ENCODE measurements at places on chromosomes 7 and 10.

GRCh38 chr10:73584737-73585136 is 6.4 kb downstream of the USP54 start:
- DNase-seq: no peak

DNA sequence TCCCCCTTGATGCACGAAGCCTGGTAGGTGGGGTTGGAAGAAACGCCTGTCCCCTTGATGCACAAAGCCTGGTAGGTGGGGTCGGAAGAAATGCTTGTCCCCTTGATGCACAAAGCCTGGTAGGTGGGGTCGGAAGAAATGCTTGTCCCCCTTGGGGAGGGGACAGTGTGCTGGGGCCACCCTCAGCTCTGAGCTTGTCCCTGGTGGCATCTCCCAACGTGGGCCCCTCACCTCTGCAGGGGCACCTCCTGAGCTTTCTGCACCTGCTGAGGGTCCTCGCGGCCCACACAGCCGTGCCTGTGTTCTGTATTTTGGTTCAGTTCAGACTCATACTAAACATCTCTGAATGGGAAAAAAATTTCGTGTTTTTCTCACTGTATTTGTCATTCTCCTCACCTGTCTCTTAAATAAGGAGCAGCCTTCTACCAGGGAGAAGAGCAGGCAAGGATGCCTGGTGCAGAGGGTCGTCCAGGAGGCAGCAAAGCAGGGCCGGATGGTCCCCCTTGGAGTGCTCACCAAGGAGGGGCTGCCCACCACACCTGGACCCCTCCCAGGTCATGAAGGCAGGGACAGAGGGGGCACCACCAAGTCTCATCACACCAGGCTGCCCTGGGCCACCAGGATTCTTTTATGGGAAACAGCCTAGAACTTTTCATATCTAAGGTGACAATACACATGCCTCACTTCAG is 24.7 kb downstream of the VIPR2 start:
- DNase-seq: no peak

DNA sequence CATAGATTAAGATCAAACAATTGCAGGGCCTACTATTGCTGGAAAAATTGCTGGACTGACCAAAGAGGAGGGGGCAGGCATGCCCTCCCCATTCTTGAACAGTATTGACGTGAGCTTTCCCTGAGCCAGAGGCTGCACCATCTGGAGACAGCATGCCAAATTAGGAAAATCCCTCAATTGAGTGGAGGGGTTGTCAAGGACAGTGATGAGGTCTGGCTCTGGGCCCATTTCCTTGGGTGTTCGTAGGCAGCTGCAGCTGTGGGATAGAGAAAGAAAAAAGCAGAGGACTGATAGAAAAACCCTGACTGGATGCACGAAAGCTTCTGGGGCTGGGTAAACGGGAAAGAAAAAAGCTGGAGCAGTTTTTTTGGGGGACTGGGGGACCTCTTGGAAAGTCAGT is 22.8 kb upstream of the ORC5 start:
- DNase-seq: no peak

- no peak for DNase-seq
These were observed 205.2 kb upstream of the PPP2R2D start for GRCh38 chr10:131695496-131696165.

DNA sequence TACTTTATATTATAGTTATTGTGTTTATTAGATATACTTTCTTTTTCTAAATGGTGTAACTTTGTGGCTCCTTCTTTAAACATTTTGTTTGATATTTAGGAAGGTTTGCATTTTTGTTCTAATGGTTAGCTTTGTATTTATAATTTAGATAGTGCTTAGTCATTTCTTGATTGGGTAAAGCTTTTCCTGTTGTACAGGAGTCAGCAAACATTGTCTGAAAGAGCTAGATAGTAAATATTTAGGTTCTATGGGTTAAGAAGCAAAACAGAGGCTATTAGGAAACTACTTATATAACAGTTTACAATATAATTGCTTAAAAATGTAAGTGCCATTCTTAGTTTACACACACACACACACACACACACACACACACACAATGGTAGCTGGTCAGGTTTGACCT is 70.6 kb upstream of the CCDC6 start:
- DNase-seq: no peak

GRCh38 chr7:133535308-133535707 is 282.4 kb downstream of the EXOC4 start:
- DNase-seq: no peak

- DNase-seq: no peak
These were observed 38.0 kb downstream of the ADD3 start for GRCh38 chr10:110045772-110046171.

- no peak for DNase-seq
These were observed 50.0 kb upstream of the EMX2 start for GRCh38 chr10:117492504-117492903.

DNA sequence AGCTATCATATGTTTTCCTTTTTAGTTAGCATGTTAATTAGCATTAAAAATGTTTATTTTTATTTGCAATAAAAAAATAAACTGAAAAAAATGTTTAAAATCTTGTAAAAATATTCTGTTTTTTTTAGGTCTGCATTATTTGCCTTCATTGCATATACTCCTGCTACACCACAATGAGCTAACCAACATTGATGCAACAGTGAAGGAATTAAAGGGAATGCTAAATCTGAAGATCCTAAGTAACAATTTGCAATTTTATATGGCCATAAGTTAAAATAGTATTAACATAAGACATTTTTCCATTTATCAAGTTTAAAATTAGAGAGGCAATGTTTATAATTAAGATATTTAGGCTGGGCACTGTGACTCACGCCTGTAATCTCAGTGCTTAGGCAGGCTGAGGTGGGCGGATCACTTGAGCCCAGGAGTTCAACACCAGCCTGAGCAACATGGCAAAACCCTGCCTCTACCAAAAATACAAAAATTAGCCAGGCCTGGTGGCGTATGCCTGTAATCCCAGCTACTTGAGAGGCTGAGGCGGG is 32.2 kb downstream of the LRRC72 start:
- DNase-seq: no peak

GRCh38 chr7:35487841-35488240 is 207.1 kb downstream of the HERPUD2 start:
- no peak for DNase-seq

- DNase-seq: no peak
These were observed 1.8 kb downstream of the PARP12 start for GRCh38 chr7:140060788-140061606.

- no peak for DNase-seq
These were observed 12.6 kb upstream of the TBRG4 start for GRCh38 chr7:45123913-45124710.

DNA sequence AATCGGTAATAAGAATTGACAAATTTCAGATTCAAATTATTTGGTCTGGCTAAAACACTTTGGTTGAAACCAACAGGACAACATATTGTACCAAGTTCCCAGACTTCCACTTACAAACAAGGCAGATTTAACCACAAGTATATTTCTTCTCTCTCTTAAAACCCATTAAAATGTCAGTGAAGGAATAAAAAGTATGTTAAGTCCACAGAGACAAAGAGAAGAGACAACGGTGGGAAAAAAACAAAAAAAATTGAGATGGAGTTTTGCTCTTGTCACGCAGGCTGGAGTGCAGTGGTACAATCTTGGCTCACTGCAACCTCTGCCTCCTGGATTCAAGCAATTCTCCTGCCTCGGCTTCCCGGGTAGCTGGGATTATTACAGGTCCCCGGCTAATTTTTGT is 16.3 kb downstream of the TM9SF3 start:
- DNase-seq: no peak

DNA sequence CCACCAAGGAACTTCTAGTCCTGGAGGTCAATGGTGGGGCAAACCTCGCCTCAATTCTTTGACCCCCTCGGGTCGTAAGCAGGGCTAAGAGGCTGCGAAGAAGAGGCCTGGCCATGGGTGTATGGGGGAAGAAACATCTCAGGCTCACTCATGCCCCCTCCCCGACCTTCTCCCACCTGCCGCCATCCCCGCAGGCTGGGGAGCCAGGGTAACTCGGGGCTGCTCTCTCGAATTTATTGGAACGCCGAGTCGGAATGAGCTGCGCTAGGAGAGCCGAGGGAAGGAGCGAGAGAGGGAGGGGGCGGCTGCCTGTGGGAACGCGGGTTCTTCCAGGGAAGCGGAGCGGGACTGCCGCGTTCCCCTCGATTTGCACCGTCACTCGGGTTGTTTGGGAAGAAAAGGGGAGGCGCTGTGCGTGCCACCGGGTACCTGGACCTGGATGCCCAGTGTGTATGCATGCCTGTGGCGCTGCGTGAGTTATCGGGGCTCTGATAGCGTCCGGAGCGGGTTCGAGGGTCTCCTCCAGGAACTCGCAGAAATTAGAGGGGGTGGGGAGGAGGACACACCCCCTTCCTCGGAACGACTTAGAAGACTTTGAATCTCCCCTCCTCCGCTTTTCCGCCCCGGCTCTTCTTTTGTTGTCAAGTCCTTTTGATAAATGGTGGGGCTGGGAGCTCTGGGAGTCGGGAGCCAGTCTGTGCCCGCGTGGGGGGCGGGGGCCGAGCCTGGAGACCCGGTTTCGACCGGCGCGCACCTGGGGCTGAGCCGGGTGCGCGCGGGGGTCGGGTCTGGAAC is 1.8 kb upstream of the ZNF503 start:
- no peak for DNase-seq

DNA sequence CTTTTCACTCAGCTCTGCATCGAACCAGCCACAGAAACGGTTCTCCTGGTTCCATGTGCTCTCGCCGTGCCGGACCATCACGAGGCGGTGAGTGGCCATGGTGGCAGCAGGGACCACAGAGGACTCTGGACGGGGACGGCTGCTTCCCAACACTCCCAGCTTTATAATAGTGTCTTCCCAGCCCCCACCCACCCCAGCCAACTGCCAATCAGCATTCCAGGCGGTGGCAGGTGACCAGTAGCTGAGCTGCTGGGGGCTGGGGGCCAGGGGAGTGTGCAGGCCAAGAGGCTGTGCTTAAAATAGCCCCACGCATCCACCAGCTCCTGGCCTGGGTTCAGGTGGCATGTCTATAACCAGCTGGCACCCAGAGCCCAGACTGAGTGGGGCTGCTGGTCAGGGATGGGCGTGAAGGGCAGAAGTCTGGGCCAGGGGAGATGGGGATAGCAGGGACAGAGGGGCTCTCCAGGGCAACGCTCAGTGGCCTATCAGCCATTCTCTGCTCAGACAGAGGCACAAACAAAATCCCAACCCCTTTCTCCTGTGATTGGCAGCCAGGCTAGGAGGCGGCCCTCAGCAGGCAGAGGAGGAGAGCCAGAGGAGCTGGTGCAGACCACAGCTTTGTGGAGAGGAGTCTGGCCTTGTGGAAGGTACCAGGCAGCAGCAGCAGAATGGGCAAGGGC is at the start of gene PGAM2:
Gene PGAM2, minus strand, starts transcription at position 137 of the 680 bp plus-strand sequence. Its CDS starts 38 bp downstream, at position 99.
- DNase-seq: no peak

GRCh38 chr7:121874298-121874697 is 1.3 kb downstream of the PTPRZ1 start:
- DNase-seq: no peak

DNA sequence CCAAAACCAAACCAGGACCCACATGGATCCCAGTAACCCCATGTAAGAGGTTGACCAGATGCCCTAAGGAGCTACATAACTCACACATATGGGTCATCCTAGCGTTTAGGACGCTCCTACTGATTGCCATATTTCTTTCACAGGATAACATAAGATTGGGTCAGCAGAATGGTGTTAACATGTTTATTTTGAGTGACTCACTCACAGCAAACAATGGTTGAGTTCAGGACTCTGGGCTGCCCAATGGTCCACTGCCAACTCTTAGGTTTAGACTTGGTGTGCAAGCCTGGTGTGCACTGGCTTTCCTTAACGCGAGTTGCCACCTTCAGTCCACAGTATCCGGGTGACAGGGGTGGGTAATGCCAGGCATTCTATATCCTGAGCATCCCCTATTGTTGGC is 211.5 kb downstream of the GPAM start:
- DNase-seq: no peak

DNA sequence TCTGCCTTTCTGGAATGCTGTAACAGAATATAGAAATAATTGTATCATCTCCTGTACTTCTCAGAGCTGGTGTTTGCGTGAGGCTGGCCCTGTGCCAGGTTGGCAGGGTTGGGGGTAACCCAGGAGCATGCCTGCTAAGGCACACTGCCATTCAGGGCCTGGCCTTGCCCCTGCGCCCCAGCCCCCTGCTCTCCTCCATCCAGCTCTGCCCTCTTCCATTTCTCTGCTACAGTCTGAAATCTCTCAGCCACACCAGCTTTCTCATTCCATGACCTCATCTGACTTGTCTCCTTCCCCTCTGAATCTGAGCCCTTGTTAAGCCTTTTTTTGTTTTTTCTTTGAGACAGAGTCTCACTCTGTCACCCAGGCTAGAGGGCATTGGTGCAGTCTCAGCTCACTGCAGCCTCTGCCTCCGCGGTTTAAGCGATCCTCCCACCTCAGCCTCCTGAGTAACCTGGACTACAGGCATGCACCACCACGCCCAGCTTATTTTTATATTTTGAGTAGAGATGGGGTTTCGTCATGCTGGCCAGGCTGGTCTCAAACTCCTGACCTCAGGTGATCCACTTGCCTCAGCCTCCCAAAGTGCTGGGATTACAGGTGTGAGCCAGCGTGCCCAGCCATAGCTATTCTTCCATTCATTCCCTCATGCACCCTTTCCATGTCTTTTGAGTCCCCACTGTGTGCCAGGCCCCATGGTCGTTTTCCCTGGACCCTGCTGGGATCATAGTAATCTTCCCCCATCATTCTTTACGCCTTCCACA is 206.8 kb downstream of the CUX1 start:
- DNase-seq: no peak

GRCh38 chr10:11795101-11795920 is 27.8 kb upstream of the PROSER2 start:
- DNase-seq: no peak

DNA sequence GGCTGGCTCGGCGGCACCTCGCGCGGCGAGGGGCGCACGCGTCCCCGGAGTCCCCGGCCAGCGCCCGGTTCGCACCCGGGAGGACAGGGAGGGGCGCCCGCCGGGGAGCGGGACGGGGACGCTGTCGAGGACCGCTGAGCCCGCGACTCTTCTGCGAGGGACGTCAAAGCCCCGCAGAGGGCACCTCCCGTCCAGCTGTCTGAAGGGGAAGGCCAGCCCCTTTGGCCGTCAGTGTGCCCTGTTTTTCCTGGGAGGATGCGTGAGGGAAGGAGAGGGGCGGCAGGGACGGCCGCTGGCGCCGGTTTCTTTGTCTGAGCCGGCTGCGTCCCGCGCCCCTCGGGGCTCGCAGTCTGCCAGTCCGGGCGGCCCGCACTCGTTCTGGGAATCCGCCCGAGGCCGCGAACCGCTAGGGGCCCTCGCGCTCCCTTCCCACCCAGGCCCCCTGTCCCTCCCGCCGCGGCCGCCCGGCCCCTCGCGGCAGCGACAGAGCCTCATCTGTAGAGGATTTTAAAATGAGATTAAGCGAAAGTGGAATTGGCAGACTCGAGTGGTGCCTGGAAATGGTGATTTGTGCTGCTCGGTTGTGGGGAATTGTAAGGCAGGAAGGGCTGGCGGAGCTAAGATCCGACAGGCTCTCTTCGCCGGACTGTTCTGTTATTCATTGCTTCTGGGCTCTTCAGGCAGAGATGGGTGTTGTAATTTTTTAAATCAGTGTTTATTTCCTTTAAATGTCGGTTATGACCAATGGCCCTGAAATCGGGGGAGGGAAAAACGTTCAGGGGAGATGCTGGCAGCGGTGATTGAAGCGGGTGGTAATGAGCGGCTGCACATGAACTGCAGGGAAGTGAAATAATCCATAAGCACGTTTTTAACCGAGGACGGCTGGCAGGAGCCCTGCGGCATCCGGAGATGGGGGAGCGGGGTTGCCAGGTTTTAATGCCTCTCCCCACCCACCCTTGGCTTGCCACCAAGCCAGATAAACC is 618 bp upstream of the RELN start:
- DNase-seq: peak; percentile 57

- DNase-seq: no peak
These were observed 34.2 kb downstream of the SLC18A2 start for GRCh38 chr10:117275121-117275520.

Data from NCI-H2081 treated with DMSO at 0.1 percent for 48 hours (cell line).